ENCODE measurements at places on chromosomes 7 and 10.

DNA sequence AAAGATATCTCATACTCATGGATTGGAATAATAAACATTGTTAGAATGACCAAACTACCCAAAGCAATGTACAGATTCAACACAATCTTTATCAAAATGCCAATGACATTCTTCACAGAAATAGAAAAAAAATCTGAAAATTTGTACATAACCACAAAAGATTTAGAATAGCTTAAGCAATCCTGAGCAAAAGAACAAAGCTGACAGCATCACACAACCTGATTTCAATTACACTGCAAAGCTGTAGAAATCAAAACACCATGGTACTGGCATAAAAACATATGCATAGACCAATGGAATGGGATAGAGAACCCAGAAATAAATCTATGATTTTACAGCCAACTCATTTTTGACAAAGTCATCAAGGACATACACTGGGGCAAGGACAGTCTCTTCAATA lies 130.0 kb upstream of the TMEM72 start:
- no peak for DNase-seq

DNA sequence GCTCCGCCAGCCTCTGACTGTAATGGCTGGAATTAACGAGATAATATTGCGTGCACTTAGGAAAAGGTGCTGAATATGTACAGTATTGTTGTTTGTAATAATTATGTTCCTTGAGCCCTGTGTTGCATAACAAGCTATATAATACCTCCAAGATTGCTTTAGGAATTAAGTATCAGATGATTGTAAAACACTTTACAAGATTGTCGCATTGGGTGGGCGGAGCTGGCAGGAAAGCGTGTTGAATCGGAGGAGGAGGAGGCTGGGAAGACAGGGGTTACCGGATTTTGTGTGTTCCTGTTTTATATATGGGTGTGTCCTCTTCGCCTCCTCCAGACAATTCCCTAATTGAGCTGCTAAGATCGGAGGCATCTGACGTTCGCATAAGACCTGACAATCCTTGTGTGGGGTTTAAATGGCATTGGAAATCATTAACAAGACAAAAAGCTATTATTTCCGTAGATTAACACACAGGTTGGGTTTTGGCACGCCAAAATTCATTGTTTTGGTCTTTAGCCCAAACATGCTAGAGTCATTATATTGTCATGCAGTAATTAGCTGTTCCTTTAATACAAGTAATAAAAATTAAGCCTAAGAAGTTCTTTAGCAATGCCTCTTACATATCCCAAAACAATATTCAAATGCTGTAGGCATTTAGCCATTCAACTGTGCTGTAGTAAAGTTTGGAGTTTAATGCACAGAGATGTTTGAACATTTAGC lies 192.9 kb upstream of the SH2B2 start:
- no peak for DNase-seq

DNA sequence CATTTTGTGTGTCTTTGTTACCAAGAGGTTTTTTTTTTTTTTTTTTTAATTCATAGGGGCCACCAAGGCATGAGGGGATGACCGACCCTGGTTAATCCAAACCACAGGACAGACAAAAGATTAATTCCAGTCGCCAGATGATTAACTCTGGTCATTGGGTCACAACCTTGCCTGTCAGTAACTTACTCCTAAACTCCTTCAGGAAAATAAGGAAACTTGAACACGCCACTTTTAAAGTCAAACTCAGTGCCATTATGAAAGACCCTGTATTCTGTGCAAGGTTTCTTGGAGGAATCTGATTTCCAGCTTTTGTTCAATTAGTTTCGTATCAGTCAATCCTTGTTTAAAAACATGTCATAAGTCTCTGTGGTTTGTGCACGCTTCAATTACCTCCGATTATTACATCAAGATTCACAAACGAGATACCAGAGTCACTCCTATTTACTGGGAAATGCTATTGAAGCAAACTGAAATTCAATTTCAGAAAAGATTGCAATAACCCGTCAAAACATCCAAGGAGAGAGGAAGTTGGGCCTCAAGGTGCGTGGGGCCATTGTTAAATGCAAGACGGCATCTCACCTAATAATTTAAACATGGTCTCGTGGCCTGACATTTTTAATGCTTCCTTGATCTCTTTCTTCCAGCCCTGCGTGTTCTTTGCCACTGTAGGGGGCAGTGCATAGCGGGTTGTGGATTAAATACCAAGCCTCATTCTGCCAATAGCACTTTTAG lies 44.0 kb downstream of the NRP1 start:
- no peak for DNase-seq

GRCh38 chr7:149552799-149553198 lies 55.2 kb upstream of the ZNF746 start:
- no peak for DNase-seq

- DNase-seq, result no peak
Measured at GRCh38 chr10:62183857-62184795, 84.5 kb downstream of the RTKN2 start.

- DNase-seq, result no peak
Measured at GRCh38 chr7:142323706-142324105, 65.8 kb upstream of the PRSS58 start.

All from activated CD8-positive, alpha-beta memory T cell treated with anti-CD3 and anti-CD28 coated beads for 48 hours (primary cell).